ENCODE measurements at places on chromosomes 1 and 21.

- no peak for DNase-seq
Observed at GRCh38 chr1:110118636-110119396, 6.6 kb downstream of the UBL4B start.

DNA sequence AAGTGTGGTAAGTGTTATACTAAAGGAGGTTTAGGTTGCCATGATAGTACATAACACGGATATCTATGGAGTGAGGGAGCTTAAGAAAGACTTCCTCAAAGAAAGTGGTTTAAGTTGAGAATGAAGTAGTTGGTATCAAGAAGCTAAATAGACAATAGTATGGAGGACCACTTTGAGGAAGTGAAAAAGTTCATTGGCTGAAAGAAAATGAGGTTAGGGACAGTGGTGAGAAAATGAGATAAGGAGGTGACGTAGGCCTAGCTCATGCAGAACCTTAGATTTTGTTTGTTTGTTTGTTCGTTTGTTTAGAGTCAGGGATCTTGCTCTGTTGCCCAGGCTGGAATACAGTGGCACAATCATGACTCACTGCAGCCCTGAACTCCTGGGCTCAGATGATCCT lies 72.2 kb upstream of the PPIH start:
- DNase-seq, result no peak

GRCh38 chr1:11045428-11046269 lies 1.4 kb downstream of the MASP2 start:
- DNase-seq, result no peak

DNA sequence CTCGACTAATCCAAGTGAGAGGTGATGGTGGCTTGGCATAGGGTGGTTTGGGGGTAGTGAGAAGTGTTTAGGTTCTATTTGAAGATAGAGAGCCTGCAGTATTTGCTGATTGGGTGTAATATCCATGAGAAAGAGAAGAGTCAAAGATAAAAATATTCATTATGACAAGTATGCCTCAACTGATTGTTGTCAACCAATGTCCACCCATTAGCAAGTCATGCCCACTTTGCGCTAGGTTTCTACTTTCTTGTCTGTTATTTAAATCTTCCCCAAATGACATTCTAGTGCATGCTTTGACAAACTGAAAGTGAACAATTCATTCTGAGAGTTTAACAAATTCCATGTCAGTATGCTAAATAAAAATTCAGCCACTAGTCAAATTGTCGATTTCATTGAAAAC lies 3.8 kb upstream of the XCL1 start:
- DNase-seq, result no peak

DNA sequence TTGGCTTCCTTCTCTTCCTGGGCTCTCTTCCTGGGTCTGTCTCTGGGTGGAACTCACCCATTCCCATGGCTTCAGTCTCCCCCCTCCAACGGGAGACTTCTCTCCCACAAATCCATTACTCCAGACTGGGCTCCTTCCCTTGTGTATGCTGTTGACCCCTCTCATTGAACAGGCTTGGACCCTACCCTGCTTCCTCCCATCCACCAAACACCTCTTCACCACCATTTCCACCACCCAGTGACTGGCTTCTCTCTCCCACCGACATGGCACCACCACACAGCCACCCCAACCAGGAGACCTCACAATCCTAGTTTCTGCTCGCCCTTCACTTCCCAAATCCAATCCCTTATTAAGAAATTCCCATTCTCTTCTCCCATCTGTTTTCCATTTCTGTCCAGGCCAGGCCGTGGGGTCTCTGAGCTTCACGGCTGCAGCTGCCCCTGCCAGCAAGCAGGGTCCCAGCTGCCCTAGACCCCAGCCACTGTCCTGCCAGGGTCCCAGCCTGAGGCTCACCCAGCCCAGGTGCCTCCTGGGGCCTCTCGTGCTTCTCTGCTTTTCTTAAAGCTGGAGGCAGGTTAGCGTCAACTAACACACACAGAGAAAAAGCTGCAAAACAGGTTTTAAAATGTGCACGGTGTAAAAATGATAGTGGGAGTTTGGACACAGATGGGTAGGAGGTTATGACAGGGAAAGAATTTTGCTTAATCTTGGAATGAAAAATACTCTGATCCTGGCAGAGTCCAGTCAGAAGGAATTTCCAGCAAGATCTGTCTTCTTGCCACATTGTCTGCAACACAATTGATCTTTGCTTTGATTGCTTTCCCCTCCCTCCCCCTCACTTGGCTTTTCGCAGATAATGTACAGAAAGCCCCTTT lies 383.8 kb upstream of the VAMP3 start:
- DNase-seq, result no peak

DNA sequence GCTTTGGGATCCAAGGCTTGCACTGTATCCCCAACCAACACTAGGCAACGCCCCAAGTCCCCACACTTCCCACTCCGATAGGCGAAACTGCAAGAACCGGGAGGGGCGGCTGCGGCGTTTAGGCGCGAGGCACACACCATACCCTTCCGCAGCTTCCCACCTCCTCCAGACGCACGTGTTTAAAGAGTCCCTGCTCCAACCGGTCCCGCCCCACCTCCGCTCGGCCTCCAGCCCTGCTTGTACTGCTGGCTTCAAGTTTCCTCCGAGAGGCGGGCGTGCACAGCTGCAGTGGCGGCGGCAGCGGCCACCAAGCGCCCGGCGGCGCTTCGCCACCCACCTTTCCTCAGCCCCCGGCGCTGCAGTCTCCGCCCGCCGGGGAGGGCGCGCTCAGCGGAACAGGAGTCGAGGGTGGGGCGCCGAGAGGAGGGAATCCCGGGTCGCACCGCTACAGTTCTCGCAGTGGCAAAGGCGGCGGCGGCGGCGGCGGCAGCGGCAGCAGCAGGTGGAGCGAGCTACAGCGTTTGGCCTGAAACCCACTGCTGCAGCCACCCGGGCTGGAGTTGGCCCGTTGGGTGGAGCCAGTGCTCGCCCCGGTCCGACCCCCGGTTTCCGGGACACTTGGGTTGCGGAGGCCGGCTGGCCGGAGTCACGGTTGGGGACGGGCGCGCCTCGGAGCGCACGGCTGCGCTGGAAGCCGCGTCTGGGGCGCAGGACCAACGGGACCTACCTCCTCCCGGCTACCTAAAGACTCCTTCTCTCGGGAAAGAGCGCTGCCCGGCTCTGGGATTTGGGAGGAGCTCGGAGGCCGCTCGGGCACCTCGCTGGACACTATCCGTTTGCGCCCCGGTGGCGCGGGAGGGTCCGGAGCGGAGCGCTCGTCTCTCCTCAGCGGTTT lies at the start of gene CNIH3:
Gene CNIH3 (plus strand): TSS at position 457 of the 895 bp plus-strand sequence. CDS start 858 bp downstream, outside the sequence.
- DNase-seq, result peak; percentile 40

DNA sequence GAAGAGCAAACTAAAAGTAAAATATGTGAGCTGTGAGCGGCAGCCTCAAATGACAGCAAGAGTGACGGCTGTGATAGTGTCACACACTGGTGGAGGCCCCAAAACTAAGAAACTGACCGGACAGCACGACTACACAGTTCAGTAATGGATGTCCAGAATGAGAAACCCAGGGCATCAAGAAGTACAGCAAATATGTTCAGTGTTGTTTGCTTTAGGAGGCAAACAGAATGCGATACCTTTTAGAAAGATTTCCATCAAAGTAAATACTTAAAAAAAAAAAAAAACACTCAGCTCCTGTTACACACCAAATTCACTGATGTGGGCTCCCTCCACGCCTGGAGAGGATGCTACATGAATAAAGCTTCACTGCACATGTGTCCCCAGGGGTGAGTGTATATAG lies 1.1 kb upstream of the PKP1 start:
- DNase-seq, result no peak

GRCh38 chr1:35570589-35571137 lies 2.5 kb upstream of the TFAP2E start:
- DNase-seq, result no peak

- DNase-seq, result no peak
Observed at GRCh38 chr21:36858320-36858957, 108.0 kb downstream of the HLCS start.

DNA sequence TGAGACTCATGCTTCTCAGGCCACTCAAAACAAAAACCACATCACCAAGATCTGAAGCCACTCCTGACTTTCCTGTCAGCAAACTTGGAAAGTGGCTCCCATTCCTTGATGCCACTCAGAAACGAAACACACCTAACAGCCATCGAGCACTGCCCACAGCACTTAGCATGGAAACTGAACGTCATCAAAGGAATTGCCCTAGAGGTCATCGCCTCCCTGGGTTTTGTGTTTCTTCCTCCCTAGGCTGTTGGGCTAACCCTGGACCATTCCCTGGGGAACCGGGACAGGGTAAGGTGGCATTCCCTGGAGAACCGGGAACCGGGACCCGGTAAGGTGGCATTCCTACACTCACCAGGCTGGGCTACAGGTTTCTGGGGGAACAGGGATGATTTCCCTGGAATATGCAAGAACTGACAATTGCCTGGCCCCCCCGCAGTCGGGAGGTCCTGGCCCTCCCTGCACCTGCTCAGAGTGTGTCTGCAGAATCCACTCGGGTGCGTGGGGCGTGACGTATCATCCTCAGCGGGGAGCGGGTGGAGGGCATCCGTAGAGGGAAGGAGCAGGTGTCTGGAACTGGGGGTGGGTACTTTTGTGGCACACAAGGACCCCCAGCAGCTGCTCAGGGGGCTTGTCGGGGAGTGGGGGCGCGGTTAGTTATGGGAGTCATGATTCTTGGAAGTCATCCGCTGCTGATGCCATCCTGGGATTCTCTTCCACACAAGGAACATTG lies 30.3 kb downstream of the SLC45A1 start:
- DNase-seq, result no peak

- no peak for DNase-seq
Observed at GRCh38 chr1:223067914-223068313, 75.1 kb downstream of the TLR5 start.

DNA sequence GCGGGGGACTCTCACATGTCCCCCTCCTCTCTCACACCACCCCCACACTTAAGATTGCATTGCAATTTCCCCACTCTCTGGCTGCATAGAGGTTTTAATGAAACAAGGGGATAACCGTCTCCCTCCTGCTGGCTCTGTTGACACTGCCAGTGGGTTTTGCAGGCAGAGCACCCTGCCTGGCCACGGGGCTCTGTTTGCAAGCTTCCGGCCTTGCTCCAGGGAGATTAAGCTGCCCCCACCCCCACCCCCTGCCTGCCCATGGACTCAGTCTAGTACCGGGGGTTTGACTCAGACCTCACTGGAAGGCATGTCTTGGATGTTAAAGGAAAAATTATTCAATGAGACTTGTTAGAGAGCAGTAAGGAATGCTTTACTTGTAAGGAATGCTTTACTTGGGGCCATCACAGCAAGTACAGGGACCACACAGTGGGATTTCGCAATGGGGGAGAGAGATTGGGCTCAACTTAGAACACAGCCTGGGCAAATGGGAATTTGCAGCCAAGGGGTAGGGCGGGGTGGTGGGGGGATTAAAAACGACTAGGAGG lies 101.0 kb downstream of the AJAP1 start:
- DNase-seq, result no peak

DNA sequence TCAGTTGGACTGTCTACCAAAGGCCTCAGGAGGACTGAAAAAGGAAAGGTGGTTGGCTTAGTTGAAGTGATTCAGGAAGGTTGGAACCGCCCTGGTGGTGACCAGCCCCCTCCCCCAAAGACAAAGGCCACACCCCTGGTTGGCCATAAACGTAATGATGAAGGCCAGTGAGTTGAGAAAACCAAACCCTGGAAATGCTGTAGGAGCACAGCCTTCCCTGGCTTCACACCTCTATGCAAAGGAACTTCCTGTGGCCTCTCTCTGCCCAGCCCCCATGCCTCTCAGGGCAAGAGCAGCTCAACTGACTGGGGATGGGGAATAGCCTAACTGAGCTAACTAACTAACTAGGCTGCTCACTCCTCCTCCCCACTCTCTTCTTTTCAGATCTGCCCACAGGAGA lies 90.4 kb downstream of the NPHP4 start:
- no peak for DNase-seq

GRCh38 chr1:54323921-54324250 lies 82.3 kb downstream of the SSBP3 start:
- DNase-seq, result no peak

- DNase-seq, result no peak
Observed at GRCh38 chr1:68758666-68759209, 261.9 kb upstream of the DEPDC1 start.

DNA sequence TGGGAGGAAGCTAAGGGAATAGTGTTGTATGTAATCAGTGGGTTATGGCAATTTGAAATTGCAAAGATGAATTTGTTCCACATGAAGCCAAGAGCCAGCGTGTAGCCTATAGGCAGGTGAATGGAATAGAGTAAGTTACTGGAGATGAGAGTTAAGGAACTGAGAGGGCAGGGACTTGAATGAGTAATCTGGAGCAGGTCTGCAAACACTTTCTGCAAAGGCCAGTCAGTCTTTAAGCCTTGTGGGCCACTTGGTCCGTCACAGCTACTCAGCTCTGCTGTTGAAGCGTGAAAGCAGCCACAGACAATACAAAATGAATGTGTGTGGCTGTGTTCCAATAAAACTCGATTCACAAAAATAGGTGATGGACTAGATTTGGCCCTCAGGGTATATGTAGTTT lies 29.2 kb downstream of the SZT2 start:
- DNase-seq, result no peak

GRCh38 chr1:168225476-168226190 lies at the start of gene SFT2D2:
SFT2D2 (plus strand) TSS chr1:168226004; CDS start chr1:168226080, 76 bp downstream.
- DNase-seq, result peak; percentile 67

- no peak for DNase-seq
Observed at GRCh38 chr1:113608399-113608798, 150.9 kb downstream of the PHTF1 start.

- DNase-seq, result no peak
Observed at GRCh38 chr1:175050992-175051391, 16.6 kb upstream of the TNN start.

- DNase-seq, result no peak
Observed at GRCh38 chr1:158353303-158354075, at the start of gene CD1E. CD1E (plus strand) TSS chr1:158353894; CDS start chr1:158353989, 95 bp downstream.

DNA sequence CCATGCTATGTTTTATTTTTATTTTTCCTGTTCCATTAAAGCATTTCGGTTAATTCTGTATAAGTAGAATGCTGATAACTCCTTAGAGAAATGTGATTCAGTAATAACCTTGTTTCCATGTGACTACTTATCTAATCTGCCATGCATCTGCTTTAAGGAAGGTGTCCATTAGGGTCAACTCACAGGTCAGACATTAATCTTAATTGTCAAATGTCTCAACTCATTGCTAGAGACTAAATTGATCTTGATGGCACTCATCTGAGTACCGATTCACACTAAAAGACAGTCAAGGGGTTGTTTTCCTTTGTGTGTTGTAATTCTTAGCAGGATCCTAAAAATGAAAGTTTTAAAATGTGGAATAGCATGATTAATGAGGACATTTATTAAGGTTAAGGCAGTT lies 41.8 kb downstream of the ITSN1 start:
- DNase-seq, result no peak

All from effector memory CD8-positive, alpha-beta T cell (primary cell).